AG20443 (cell line): ENCODE measurements at places on chromosomes 2 and 18.

DNA sequence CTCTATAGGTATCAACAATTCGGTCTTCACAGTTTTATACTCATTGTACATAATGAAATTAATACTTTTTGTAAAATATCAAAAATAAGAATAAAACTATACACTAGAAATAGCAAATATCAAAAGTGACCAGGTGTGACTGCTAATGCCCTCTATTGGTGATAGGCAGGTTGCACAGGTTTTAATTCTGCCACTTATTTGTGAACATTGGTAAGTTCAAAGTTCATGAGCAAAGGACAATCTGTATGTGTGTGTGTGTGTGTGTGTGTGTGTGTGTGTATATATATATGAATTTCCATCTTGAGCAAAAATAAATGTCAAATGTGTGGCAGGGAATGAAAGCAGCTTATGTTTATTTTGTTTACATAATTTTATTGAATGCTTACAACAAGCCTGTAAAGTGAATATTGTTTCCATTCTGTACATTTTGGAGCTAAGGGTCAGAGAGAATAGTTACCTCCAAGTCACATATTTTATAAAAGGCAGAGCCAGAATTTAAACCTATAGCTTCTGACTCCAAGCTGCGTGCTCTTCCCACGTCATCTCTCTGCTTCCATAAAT, 537.4 kb downstream of the CPS1 start:
- no peak for DNase-seq

- no peak for DNase-seq
These were observed 47.5 kb upstream of the ACSL3 start for GRCh38 chr2:222813177-222813843.

GRCh38 chr2:105007367-105007766, 30.5 kb upstream of the MRPS9 start:
- no peak for DNase-seq

DNA sequence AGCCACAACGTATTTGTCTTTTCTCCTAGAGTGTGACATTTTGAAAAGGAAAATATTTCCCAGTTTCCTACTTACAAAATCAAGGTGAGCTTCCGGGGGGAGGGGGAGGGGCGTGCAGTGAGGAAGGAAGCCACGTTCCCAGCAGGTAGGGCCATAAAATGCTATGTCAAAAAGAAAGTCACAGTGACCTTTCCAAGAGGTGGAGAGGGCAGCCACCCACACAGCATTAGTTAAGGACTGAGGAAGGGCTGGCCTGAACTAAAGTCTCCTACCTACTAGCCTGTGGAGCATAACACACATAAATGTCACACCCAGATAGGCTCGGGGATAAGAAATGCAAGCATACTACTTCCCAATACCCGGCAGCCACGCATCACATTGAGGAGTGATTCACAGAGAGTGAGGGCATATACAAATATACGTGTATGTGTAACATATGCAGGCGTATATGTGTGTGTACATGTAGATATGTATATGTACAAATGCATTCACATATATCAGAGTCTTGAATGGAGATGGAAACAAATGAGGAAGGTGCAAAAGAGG, 191.1 kb downstream of the STK39 start:
- DNase-seq = no peak

- no peak for DNase-seq
These were observed 72.1 kb upstream of the MAP4K4 start for GRCh38 chr2:101625387-101625786.

DNA sequence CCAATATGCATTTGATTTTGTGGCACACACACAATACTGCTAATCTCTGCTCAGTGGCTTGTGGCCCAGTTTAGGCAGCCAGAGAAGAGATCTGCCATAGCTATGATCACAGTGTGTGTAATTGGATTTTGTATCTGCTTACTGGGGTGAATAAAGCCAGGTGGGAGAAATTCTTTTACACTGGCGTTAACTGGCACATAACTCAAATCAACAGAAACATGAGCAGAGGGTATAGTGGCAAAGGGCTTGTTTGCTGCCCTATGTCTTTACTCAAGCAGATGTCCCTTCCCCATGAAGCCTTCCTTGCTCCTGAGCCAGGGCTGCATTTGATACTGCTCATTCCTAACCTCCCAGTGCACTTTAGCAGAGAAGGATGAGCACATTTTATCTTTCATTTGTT, 28.5 kb downstream of the STON1 start:
- no peak for DNase-seq

DNA sequence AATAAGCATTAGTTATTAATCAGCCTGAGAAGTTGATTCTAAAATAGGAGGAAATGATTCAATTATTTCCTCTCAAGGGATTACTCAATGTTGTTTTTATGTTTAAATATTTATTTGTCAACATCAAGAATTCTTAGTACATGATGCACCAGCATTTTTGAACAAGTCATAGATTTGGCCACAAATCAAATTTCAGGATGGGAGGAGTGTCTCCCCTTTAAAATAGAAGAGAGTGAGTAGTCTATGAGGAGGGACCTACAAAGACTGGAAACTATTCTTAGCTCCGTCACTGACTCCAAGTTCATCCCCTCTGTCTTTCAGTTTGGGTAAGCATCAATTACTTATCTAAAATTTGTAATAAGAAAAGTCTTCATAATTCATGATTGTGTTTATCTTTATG, 18.6 kb upstream of the IL18R1 start:
- DNase-seq = no peak

DNA sequence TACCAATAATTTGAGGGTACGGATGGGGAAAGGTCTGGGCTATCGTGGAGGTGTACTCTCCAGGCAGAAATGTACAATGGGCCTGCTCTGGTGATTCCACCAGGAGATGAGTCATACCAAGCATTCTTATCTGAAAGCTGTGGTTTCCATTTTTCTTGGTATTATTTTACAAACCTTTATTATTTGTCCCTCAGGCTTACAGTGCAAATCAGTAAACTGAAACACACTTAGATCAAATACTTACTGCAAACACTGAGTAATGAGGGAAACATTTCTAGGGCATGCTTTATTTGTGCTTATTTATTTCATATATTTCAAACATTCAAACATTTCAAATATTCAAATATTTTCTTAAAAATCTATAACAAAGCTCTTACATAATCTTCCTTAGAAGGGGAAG, 319.8 kb downstream of the RND3 start:
- peak; percentile 54 for DNase-seq

- DNase-seq = no peak
These were observed 87.4 kb downstream of the EML4 start for GRCh38 chr2:42256505-42256904.

DNA sequence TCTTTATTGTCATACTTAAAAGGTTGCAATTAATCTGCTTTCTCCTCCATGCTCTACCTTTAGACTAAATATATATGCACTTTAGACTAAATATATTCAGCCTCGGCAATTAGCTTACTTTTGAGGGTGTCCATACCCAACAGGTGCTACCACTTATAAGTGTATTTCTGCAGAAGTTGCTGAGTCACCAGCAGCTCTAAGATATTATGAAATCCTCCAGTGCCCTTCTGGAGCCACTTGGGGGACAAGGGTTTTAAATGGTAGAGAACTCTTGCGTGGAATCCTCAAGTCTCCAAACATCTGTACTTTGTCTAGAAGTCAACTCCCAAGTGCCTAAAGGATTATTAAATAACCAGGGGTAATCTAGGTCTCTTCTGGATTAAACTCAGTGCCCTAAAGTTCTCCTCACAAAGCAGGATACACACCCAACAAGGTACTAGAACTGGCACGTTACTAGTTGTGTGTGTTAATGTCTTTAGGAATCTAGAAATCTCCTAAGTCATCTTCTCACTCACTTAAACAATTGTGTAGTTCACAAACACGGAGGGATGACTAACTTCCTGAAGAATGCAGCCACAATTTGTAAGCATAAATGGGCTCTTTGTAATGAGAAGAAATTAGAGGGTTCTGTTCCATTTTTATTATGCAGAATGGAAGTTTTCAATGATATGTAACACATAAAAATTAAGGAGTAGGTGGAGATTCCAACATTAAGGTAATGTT, 159.7 kb downstream of the CD226 start:
- peak; percentile 16 for DNase-seq

DNA sequence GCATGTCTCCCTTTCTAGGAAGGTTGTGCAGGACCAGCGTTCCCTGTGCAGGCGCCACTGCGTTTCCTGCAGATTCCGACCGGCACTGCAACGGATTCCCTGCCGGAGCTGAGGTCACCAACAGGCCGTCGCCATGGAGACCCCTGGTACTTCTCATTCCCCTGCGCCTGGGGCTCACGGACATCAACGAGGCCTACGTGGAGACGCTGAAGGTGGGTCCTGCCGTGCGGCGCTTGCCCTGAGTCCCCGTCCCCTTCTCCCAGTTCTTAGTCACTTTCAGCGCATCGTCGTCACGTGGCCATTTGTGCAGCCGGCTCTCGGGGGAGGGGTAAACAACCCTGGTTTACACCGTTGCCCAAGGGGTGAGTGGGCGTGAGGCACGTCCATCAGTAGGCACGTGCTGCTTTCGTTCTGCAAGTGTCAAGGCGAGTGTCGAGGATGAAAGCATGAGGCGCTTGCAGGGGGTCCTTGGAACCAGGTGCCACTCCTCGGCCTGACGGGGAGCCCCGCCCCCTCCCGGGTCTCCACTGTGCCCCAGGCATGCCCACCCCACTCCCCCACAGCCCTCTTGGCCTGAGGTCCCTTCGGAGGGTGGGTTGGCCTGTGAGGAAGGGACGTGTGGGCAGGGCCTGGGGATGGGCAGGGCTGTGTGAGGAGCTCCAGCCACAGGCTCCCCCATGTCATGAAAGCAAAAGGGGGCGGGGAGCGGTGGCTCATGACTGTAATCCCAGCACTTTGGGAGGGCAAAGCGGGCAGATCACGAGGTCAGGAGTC, 19.8 kb downstream of the DTYMK start:
- no peak for DNase-seq

GRCh38 chr2:222594679-222595078, 61.2 kb downstream of the FARSB start:
- peak; percentile 66 for DNase-seq

DNA sequence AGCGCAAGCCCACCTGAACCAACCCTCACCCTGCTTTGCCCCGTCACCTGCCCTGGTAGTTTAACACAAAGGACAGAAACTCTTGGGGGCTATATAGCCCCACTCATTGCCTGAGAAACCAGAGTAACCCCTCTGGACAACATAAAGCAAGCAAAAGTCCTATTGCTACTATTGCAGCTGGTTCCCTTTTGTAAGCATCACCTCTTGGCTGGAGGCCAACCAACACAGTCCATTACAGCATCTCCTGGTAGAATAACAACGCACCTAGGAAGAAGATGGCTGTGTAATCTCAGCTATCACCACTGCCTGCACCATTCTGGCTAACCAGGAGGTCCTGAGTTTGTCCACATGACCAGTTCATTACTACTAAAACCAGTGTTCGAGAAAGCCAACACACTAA, 36.4 kb downstream of the FLACC1 start:
- no peak for DNase-seq

DNA sequence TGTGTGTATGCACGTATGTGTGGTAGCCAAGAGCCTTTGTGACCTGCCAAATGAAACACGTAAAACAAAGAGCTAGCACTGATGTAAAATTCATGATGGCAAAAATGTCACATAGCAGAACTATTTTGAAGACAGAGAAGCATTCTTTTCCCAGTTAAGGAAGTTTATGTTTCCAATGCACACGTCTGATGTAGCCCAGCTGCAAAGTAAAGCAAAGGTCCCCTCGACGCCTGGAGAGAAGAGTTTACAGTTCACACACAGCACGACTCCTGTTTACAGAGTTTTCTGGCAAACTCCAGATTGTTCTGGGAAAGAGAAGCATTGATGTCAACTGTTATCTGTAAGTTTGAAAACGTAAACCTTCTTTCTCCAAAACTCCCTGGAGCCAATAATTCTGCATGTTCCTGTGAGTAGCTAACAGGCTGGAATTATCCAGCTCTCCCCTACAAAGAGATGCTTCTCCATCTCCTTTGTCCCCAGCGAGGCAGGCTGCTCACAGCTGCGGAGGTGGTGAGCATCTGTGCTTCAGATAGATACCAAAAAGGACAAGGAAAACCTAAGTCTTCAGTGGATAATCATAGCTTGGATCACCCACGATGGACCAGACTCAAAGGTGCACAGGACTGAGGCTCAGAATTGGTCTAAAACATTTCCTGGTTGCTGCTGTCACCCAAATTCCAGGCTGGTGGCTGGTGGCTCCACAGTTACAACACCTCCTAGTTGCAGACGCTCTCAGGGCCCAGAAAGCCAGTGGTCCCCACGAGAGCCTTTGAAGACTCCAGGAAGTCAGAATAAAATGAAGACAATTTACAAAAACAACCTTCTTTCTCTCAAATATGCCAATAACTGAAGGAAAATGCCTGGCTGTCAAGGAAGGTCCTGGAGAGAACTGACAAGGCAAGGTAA, 87.4 kb downstream of the COL6A3 start:
- DNase-seq = no peak

DNA sequence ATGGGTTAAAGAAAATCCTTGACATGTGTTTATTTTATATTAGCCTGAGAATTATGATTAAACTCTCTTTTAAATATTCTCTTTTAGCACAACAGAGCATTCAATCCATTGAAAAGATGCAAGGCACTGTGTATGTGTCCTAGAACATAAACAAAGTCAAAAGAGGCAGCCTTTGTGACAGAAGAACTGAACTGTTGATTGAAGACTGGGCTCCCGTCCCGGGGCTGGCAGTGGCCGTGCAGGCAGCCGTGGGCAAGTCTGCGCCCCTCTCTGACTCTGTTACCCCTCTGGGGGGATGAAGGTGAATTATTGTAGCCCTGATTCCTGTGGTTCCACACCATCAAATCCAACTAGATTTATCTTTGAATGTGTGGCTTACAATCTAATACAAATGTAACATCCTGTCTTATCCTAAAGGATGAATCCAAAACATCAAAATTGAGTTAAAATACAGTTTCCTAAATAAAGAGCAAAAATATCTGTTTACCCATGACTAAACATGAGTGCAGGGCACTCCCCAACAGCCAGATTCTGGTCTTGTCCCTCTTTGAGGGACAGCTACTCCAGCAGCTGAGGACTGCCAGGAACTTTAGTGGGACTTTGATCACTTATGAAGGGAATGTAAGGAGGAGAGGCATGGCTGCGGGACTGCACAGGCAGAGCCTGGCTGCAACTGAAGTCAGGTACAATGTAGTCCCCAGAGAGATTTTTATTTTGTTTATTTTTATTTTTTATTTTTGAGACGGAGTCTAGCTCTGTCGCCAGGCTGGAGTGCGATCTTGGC, 37.3 kb upstream of the SH3BP4 start:
- no peak for DNase-seq

DNA sequence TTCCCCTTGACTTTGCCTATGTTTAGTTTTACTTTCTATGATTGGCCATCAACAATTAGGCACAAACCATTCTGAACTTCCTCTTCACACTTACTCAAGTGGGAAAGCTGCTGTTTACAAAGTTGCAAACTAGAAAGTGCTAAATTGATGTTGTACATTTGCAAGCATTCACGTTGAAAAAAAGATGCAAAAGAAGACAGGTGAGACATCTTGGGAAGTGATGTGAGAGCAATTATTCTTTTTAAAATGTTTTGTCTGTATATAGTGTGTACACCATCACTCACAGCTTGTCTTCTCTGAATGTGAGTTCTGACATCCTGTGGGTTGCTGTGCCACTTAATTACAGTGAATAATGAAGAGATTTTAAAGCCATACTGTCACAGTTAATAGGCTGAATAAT, 874.1 kb upstream of the LRATD1 start:
- no peak for DNase-seq

GRCh38 chr2:117170897-117171296, 643.6 kb upstream of the DDX18 start:
- no peak for DNase-seq
